ENCODE measurements at places on chromosomes 2 and 18.

- no peak for DNase-seq
These were observed 108.8 kb downstream of the LPIN1 start for GRCh38 chr2:11855064-11855760.

GRCh38 chr2:147204102-147204501 is 640.7 kb upstream of the ACVR2A start:
- DNase-seq: no peak

- DNase-seq: no peak
These were observed 84.6 kb downstream of the COLEC12 start for GRCh38 chr18:415617-416612.

GRCh38 chr18:48627216-48627615 is 88.4 kb downstream of the CTIF start:
- no peak for DNase-seq

GRCh38 chr2:69616755-69617154 is 26.8 kb downstream of the AAK1 start:
- DNase-seq: no peak

- no peak for DNase-seq
These were observed 90.1 kb downstream of the ACVR1 start for GRCh38 chr2:157785866-157786662.
